CMK (cell line): ENCODE measurements at places on chromosomes 4 and X.

- DNase-seq = no peak
Measured at GRCh38 chr4:87152310-87153041, 67.9 kb downstream of the KLHL8 start.

- DNase-seq = no peak
Measured at GRCh38 chrX:140132937-140133336, 167.6 kb upstream of the CXorf66 start.

DNA sequence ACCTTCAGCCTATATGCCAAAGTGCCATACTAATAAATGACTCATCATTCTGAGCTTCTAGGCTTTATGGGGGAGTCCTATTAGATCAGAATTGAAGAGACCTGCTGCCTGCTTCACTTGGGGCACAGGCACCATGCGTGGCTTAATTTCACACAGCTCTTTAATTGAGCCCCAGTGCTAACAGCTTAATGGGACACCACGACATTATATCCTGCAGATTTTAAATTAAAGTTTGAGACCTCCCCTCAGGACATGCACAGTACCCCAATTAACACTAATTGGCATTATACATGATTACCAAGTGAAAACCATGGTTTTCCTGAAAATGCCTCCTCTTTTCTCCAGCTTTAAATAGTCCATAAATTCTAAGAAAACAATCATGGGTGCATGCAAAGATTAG is 6.8 kb downstream of the C1QTNF7 start:
- no peak for DNase-seq

GRCh38 chrX:129158505-129158904 is 364.8 kb downstream of the SMARCA1 start:
- DNase-seq = no peak

DNA sequence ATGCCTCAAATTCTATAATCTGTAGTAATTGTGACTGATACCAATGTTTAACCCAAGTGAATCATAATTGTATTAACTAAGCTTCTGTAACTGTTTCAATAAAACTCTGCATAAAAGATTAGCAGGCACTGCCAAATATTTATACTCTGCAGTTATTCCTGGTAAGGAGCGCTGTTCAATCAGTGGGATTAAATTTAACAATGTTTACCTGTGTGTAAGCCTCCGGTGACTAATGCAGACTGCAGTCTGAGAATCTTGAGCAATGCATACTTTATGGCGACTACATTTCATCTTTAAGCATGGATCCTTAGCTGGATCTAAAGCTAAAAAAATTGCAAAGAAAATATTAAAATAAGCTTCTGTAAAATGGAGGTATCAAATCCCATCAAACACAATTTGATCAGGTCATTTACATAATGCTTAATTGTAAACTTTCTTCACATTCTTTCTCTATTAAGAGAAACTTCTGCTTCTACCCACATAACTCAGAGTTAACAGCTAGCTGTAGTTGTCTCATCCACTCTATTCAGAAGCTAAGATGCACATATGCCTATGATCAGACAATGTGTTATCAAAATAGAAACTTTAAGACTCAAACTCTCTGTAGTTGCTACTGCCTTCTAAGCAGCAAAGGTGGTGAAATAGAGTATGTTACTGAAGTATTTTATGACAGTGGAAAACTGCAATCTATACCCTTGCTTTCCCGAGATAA is 234.0 kb downstream of the SPOCK3 start:
- no peak for DNase-seq

GRCh38 chrX:9958183-9958582 is 9.0 kb upstream of the CLDN34 start:
- DNase-seq = no peak

- DNase-seq = no peak
Measured at GRCh38 chr4:140877781-140878180, 121.6 kb upstream of the TBC1D9 start.

DNA sequence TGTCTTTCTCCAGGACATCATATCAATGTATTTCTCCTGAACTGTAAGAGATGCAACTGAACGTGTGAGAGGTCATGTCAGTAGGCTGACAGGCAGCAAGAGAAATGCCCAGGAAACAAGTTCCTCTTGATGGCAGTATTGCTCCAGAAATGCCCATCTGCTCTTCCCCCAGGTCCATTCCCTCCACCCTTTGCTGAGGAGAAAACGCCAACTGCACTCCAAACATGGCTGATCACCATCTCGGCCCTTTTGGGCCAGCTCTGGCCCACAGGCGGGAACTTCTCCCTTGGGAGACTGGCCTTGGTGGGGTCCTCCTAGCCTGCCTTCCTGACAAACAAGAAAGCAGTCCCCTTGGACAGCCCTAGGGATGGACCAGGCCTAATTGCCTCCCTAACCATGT is 276.5 kb upstream of the AGTR2 start:
- DNase-seq = no peak

- DNase-seq = no peak
Measured at GRCh38 chrX:154092371-154092770, 5.1 kb downstream of the MECP2 start.

- DNase-seq = no peak
Measured at GRCh38 chr4:27429364-27429871, 568.8 kb downstream of the STIM2 start.
